Glomerular endothelial cell (primary cell): ENCODE measurements at places on chromosomes 12 and 14. TPM values are rescaled to one million over a fixed set of nuclear protein-coding genes. Genes with fewer than 3 reads are reported as not detected.

BDKRB1 gene
- total RNA-seq: not detected in 2 replicates

MYBPC1 gene
- total RNA-seq: not detected in 2 replicates

PLA2G1B gene
- total RNA-seq: not detected in 2 replicates

MAP3K9 gene
- total RNA-seq: 0.88 and 2.6 TPM in 2 replicates

LRP1-AS gene
- total RNA-seq: not detected in 2 replicates

LRTM2 gene
- not detected in 2 replicates for total RNA-seq

DNA sequence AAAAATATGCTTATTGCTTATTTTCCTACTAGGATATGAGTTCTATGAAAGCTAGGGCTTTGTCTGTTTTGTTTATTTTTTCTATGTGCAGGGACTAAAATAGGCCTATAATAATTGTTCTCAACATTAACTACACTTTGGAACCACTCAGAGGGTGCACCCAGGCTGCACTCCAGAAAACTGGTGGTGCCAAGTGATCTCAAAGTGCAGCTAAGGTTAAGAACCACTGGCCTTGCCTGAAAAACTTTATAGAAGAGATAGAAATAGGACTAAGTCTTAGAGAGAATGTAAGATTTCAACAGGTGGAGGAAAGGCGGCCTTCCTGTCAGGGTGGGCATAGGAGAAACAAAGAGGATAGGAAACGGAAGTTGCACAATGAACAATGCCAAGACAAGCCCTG lies 37.7 kb upstream of the NR1H4 start:
- DNase-seq: no peak

DUSP16 gene
- total RNA-seq: 15.1 and 19.0 TPM in 2 replicates

GRCh38 chr12:66120477-66120876 lies 10.1 kb downstream of the LLPH start:
- no peak for DNase-seq

GRCh38 chr12:47710278-47710677 lies 4.4 kb upstream of the RPAP3 start:
- DNase-seq: no peak

GRCh38 chr14:81350344-81351130 lies 49.6 kb downstream of the STON2 start:
- no peak for DNase-seq

DNA sequence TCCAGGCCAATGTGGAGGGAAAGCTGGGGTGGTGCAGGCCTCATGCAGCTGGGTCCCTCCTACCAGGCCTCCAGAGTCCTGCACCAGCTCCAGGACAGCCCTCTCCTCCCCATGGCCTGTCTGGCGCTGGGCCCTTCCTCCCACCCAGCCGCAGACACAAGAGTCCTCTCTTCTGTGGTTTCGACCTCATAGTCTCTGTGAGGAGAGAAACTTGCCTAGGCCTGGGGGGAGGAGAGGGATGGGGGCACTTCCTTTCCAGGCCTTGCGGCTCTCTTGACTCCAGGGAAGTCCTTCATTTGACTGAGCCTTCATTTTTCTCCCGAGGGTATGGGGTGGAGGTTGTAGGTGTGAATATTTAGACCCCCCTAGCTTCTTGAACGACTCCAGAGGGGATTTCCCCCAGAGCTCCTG lies 2.3 kb downstream of the MMP14 start:
- DNase-seq: no peak

DNA sequence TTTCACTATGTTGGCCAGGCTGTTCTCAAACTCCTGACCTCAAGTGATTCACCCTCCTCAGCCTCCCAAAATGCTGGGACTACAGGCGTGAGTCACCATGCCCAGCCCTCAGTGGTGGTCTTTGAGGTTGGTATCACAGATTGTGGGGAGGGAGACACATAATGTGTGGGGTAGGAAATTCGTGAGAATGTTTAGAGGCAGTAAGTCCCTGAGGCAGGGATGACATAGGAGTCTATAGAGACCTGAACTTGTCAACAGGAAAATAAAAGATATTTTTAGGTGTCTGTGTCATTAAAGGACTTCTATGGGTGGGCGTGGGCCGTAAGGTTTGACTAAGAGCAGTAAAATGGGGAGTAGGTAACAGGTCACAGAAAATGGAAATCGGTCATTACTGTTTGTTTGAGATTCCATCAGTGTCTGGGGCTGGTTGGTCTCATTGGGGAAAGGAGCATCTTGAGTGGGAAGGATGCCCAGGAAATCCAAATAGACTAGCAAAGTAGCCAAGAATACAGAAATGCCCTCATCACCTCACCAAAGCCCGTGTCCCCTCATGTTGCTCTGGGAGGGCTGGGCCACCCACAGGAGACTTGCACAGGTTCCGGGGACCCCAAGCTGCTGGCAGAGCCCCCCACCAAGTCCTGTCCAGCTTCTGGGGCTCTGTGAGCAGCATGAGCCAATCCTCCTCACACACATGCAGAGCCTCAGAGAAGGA lies 63.6 kb upstream of the BCL2L14 start:
- no peak for DNase-seq

DNA sequence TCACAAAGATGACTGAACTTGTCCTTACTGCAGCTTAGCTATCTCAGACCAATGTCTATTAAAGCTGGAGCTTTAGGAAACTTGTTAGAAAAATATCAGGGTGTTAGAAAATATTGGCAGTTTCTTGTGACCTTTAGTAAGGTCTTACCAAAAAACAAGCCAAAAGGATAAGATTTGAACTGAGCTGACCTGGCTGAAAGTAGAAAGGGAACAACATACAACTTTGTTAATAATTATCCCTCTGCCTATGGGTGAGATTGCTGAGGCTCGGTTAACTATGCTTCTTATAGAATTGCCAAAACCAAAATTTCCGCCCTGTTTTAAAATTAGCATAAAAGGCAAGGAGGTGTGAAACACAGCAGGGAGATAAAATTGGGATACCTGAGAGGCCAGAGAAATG lies 73.8 kb downstream of the DHRS2 start:
- DNase-seq: no peak

RTL1 gene
- 0.10 TPM in 1 of 2 replicates, not detected in the other for total RNA-seq

DNA sequence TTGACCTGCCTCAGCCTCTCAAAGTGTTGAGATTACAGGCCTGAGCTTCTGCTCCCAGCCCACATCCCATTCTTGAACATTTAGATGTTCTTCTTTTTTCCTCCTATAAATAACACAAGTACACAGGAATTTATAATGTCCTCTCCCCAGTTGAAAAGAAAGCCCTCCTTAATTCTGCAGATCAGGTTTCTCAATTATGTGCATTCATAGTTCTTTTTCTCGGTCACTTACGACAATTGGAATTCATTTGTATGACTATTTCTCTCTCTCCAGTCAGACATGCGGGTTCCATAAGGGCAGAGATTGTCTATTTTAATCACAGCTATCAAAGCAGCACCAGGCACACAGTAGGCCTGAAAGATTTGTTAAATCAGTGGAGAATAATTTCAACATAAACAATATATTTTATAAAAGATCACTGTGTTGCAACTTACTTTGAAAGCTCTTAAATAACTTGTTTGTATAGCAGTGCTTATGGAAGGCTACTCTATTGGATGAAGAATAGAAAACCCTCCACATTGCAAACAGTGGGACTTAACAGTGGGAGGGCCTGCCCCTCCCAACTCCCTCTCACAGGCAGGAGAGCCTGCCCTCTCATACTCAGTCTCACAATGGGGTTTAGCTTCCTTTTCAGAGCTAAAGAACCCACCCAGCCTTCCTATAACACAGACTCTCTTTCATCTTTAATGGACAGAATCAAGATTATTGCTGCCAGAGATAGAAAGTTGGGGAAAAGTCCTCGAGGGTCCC lies 84.1 kb upstream of the TRAF3 start:
- DNase-seq: no peak

DNA sequence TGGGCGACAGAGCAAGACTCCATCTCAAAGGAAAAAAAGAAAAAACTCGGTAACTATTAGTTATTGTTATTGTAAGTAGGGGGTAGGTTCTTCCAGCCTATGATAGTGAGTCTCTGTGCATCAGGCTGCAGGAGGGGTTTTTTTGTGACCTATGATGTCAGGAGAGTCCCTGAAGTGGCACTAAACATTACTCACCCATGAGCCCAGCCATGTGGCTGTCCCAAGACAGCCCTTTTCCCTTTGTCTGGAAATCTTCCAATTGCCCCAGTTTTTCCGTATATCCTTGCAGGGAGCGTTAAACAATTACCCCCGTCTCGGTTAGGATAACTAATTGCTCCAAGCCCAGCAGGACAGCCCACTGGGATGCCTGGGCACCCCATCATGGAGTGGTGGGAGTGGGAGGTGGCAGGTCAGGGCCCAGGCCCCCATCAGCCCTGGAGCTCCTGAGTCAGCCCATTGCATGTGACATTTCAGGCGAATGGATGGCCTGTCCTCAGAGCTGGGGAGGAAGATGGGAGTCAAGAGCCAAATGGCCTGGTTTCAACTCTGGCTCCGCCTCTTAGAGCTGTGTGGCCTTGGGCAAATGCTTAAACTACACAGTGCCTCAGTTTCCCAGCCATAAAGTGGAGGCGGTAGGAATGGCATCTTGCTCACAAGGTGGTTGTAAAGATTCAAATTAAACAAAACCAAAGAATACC lies 16.4 kb downstream of the PHETA1 start:
- no peak for DNase-seq

DNA sequence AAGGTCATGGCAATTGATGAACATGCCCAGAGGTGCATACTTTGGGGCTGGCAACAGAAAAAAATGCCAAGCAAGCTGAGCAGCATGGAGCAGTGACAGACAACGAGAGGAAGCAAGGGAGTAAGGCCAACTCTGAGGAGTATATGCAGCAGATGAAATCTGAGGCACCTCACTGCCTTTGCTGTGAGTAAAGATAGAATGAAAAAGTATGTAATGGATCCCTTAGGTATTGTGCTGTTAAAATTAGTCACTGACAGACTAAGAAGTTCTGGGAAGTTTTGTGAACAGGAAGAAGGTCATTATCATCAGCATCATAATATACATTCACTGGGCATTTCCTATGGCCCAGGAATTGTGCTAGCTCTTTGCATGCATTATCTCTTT lies 269.9 kb downstream of the DUSP6 start:
- no peak for DNase-seq

MAP1LC3B2 gene
- total RNA-seq: 0.78 and 0.82 TPM in 2 replicates

GRCh38 chr12:74903522-74903921 lies 306.1 kb downstream of the KCNC2 start:
- DNase-seq: no peak

DDX54 gene
- total RNA-seq: 57.5 and 71.2 TPM in 2 replicates

USP44 gene
- 0.41 and 0.73 TPM in 2 replicates for total RNA-seq

CACNA2D4 gene
- 0.76 TPM in 1 of 2 replicates, not detected in the other for total RNA-seq

SSPN gene
- total RNA-seq: 1.7 and 5.1 TPM in 2 replicates

CCDC175 gene
- total RNA-seq: not detected in 2 replicates

DDN gene
- total RNA-seq: 0.10 and 0.12 TPM in 2 replicates

- peak; percentile 41 for DNase-seq
Measured at GRCh38 chr14:65170768-65171507, 68.6 kb upstream of the MAX start.

GRCh38 chr14:32259368-32260013 lies 56.4 kb upstream of the RNU6-8 start:
- no peak for DNase-seq

DNA sequence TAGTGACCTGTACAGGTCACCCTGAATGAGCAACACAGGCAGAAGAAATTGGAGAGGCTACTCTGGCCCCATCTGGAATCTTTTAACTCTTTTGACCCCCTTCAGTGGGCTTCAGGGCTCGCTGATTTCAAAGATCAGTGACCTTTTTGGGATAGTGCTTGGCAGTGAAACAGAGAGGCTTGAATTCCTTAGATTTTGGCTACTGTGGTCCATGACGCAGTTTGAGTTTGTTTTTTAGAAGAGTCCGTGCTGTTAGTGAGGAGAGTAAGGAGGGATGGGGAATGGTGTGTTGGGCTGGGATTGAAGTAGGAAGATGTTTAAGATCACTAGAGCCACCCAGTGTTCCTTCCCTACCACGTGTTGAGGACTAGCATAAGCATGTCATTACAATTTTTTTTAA lies 16.5 kb downstream of the TMEM30B start:
- DNase-seq: no peak

- no peak for DNase-seq
Measured at GRCh38 chr12:89454080-89454848, 70.3 kb downstream of the GALNT4 start.

TGM1 gene
- total RNA-seq: 0.64 and 2.5 TPM in 2 replicates

GRCh38 chr14:104345621-104346462 lies 207.5 kb downstream of the KIF26A start:
- DNase-seq: no peak

DNA sequence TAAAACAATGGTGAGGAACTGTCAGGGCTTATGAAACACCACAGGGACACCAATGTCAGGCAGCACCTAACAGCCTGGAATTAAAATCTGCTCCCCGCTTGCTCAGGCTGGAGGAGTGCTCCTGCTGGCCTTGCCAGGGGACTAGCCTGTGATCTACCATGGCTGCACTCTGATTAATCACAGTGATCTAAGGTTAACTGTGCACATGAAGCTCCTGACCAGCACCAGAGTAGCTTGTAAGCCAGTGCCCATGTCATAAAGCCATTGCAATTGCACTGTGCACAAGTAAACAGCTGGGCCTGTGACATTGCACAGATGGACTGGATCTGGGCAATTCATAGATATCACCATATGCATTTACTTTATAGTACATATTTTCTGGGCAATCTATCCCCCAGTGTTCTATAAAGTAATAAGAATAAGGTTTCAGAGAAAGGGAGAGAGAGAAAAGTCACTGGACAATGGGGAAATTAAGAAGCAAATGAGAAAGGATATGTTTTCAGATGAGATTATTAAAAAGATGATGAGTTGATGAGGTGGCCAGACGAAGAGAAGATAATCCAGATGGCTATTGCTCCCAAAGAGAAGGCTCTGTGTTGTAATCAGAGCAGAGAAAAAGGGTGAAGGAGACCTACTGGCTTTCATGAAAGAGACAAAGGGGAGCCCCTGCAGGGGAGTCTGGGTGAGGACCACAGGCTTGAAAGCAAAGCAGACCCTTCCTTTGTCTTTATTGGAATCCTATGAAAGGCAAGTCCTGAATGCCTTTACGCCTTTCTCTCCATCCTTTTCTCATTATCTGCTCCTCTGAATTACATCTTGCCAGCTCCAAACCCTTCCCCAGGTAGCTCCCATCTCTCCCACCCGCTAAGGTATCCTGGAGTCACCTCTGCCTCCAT lies 145.8 kb downstream of the SLC38A6 start:
- DNase-seq: no peak

- DNase-seq: no peak
Measured at GRCh38 chr12:120242275-120242799, 23.2 kb downstream of the PXN start.

DNA sequence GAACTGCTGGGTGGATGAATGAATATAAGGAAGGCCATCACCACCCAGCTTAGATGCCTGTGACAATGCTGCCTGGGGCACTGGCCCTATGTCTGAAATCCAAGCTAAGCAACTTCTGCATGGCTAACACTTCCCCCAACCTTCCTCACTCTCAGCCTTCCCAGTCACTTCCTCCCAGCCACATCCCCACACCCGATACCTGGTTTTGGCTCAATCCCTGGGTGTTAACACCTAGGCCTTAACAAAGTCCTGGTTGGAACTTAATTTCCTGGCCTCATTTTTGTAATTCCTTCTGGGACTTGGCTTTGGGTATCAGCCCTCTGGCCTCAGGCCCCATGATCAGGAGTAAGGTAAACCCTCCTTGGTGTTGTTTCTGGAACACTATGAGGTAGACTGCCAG lies 110.0 kb downstream of the EFCAB11 start:
- no peak for DNase-seq

NPAS3 gene
- 0.34 and 0.93 TPM in 2 replicates for total RNA-seq

FRS2 gene
- total RNA-seq: 22.2 and 31.2 TPM in 2 replicates

GRCh38 chr14:54803926-54804537 lies 98.6 kb downstream of the GCH1 start:
- DNase-seq: no peak
